ENCODE measurements at places on chromosomes 2 and 18.

DNA sequence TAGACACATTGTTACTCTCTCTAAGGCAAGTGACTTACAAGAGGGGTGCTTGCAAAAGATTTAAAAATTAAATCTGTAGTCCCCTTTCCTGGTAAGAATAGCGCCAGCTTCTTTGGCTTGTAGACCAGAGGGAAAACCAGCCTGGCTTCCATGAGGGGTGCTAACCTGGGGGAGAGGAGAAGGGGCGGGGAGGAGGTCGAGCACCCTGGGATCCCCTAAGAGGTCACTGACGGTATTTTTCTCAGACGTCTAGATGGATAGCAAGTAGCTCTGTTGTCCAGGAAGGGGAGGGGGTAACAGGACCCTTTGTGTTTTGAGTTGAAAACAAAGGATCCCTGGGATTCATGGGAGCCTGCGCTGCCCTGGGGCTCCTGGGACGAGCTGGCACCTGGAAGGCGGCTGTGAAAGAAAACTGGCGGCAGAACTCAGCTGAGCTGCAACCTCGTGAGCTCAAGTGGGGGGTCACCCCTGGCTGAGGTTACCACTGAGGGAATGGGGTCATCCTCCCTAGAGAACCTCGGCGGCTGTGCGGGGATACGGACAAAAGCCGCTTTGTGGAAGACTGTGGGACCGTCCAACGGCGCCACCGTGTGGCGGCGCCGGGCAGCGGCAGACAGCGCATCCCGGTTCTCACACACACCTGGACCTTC, 37.8 kb upstream of the MRPL19 start:
- peak; percentile 44 for DNase-seq

DNA sequence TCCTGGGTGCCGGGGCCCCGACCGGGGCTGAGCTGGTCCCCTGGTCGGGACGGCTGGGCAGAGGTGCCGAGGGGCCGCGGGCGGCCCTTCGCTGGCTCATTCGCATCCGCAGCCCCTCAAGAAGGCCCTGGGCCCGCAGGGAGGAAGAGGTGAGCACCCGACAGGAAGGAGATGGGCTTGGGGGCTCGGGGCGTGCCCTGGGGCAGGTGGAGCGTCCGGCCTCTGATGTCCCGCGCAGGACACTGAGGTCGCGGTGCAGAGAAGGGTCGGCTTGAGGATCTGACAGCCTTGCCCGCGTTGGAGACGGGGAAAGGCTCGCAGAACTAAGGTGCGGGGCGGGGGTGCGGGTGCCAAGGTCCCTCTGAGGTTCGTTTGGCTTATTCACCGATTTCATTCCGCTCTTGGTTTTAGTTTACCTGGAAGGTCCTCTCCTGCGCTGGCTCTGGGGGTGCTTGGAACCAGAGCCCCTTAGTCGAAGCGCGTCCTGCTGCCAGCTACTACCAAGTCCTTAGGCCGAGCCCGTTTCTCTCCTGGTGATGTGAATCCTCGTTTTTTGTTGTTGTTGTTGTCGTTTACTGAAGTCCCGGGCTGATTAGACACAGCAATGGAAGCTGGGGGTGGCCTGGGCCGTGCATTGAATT, 18.9 kb upstream of the CD8A start:
- no peak for DNase-seq

DNA sequence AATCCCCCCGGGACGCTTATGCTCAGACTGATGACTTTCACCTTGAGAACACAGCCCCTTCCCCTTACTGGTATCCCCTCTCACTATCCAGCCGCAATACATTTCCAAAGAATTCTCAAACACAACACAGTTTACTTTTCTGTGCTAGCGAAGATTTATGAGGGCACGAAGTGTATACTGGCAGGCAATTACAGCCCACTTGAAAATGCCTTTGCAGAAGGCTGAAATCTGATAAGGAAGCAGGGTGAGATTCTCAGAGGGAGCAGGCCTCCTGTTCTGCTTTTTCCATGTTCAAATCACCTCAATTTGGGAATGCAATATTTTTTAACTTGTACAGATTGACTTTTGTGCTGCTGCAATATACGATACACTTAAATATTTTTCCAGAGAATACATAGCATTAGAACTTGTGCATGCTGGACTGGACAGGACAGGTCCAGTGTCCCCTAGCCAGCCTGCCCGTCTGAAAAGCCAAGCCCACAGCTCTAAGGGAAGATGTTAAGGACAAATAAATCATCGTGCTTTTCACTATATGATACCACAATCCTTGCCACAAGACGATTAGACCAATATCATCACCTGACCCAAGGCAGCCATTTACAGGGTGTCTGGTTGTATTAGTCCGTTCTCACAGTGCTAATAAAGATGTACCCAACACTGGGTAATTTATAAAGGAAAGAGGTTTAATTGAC, 262.1 kb downstream of the EPHA4 start:
- no peak for DNase-seq

- no peak for DNase-seq
These were observed 276.9 kb downstream of the SRBD1 start for GRCh38 chr2:45334205-45334604.

GRCh38 chr2:235206980-235207579, 255.3 kb downstream of the SH3BP4 start:
- no peak for DNase-seq

- no peak for DNase-seq
These were observed 2.1 kb downstream of the COL6A3 start for GRCh38 chr2:237411683-237412423.
